IPS-NIHi11 (cell line): ENCODE measurements at places on chromosomes 7 and 10.
A peak's percentile ranks its signal among the peaks of the same experiment; 100 is the strongest.

DNA sequence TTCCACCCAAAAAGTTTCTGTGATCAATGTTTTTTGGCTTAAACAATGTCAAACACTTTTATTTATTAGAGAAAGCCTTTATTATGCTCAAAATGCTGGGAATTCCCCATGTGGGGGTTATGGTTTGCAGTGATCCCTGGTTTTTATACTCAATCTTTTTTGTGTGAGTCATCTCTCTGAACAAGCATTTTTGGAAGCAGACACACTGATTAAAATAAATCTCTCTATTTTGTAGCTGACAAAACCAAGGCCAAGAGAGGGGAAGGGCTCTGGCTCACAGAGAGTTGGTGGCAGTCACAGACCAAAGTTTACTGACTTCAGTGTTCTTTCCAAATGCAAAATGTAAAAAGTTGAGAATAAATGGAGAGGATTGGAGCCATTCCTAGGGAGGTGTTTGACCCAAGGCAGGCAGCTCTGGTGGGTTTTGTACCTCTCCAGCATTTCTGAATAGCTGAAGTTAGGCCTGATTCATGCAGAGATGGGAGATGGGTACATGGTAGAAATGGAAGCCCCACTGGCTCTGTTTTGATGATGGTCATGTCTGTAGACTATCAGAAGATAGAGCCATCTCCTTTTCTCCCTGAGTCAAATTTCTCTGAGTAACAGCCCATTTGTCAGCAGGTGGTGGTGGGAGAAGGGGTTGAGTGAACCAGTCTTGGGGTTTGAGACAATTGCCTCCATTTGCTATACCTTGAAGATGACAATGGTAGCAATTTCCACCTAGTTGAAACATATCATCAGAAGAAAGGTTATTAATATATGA lies 45.4 kb upstream of the NAMPT start:
- DNase-seq = no peak

GRCh38 chr10:52855546-52856325 lies 83.2 kb upstream of the MBL2 start:
- no peak for DNase-seq

DNA sequence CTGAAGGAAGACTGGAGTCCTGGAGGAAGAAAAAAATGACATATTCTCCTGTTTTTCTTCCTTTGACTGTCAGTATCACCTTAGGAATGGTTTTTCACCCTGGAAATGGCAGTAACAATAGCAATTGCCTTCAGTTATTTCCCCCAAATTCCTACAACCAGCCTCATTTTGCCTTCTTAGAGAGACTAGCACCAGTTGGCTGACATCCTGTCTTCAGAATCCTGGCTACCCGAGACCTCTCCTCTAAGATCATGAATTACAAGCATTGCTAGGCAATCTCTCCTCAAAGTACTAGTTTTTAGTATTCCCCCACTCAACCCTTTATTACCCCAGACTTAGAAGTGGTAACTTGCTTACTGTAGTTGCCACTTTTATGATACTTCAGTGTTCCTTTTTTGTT lies 53.4 kb downstream of the TAS2R16 start:
- no peak for DNase-seq

GRCh38 chr10:132194726-132195125 lies 8.0 kb downstream of the DPYSL4 start:
- no peak for DNase-seq

DNA sequence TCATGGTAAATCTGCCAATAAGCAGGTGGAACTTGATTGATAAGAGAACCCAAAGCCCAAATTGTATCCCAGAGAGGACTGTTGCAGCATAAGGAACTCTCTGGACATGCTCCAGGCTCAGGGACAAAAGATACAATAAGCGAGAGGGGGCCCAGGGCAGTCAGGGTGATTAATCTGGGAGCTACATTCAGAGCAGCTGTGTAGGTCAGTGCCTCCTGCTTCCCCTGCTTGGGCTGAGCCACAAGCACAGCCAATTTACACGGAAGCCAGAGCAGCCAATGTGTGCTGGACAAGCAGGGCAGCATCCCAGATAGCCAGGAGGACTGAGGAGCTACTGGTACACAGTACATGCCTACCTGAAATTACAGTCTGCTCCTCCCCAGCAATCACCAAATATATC lies 24.2 kb downstream of the MYPN start:
- no peak for DNase-seq

DNA sequence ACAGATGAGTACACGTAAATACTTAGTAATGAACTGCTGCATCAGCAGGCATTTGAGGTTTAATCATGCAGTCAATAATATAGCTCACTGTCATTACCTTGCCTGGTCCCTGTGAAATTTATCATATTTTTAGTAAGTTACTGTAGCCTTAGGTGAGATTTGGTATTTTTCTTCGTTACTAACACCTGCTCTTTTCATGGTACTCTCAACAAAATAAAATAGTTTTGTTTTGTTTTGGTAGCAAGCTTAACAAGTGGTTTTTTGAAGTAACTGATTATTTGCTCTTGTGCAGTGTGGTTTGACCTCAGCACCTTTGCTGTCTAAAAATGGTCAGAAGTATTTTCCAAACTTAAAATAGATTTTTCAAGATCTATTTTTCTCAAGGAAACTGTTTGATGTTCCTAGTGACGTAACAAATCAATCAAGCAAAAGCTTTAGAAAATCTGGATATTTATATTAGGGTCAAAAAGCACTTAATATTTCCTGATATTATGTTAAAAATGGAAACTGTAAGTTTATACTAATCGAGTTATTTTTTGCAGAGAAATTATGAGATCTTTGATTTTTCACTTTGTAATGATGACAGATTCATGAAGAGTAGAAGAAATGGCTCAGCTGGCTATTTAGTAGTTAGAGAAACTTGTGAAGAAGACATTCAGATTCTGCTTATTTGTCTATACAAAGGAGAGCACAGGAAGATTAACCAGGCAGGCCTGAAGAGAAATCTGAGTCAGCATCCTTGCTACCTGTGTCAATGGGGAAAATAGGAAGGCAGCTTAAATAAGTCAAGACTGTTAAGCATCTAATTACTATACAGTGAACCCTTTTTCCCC lies 21.0 kb upstream of the RPA3 start:
- DNase-seq = no peak

GRCh38 chr10:49593564-49593875 lies 16.6 kb upstream of the SLC18A3 start:
- DNase-seq = no peak

DNA sequence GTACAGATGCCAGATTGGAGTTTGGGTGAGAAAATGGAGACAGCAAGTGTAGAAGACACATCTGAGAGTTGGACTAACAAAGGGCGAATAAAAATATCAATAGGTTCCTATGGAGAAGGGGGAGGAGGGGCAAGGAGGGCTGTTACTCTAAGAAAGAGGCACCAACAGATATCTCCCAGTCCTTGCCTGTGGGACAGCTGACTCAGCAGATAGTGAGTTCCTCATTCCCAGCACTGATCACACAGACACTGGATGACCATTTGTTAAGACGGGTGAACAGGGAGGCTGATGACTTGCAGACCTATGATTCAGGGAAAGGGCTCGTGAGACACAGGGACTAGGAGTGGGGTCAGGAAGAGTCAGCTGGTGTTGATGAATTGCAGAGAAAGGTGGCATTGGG lies 5.7 kb upstream of the PRR15 start:
- DNase-seq = peak; percentile 49

GRCh38 chr10:77313066-77313750 lies 324.4 kb downstream of the KCNMA1 start:
- no peak for DNase-seq

GRCh38 chr10:68598978-68599770 lies 39.0 kb downstream of the TET1 start:
- DNase-seq = peak; percentile 56

GRCh38 chr7:116998567-116999175 lies 45.4 kb downstream of the ST7 start:
- DNase-seq = no peak

GRCh38 chr7:96546426-96546825 lies 163.2 kb downstream of the SEM1 start:
- no peak for DNase-seq

DNA sequence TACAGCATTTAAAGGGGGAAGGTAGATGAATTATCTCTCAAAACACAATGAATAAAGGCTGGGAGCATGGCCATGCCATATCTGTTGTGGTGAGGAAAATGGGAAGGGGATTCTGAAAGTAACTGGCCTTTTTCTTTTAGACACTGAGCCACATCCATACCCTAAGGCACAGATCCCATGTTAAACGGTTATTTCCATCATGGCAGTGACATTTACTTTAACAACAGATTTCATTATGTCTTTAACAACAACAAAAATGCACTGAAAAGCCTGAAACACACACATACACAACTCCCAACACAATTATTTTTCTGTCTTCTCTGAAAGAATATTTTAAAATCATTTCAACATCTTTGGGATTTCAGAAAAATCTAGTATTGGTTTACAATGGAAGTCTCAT lies 176.1 kb upstream of the FZD1 start:
- no peak for DNase-seq

GRCh38 chr10:76436401-76436811 lies 1005.0 kb downstream of the LRMDA start:
- no peak for DNase-seq

GRCh38 chr7:133911724-133912123 lies 215.4 kb upstream of the LRGUK start:
- DNase-seq = no peak

DNA sequence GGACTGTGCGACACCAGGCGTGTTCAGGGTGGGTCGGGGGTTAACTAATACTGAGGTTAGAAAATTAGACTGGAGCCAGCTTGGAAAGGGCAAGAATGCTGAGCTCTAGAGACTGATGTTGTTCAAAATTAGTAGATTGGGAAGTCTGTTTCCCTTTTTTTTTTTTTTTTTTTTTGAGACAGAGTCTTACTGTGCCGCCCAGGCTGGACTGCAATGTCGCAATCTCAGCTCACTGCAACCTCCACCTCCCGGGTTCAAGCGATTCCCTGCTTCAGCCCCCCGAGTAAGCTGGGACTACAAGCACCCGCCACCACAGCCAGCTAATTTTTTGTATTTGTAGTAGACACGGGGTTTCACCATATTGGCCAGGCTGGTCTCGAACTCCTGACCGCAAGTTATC lies 2.7 kb upstream of the CPVL start:
- no peak for DNase-seq

GRCh38 chr7:2821161-2821841 lies 22.8 kb downstream of the GNA12 start:
- DNase-seq = peak; percentile 49

DNA sequence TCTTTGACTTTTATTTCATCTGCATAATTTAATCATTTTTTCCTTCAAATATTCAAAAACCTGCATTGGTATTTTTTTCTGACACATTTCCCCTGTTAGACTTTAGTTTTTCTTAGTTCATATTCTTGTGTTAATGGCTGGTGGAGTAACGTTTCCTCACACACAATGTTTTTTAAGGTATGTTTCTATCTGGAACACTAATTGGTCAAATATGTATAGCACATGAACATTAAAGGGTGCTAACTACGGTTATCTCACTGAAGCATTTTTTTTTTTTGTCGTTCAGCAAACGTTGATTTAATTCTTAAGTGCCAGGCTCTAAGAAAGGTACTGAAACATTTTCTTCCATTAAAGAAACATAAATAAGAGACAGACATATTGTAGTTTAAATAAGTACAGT lies 87.7 kb downstream of the PTPRZ1 start:
- DNase-seq = no peak

GRCh38 chr7:106792233-106792926 lies 72.7 kb upstream of the PIK3CG start:
- DNase-seq = no peak

- DNase-seq = no peak
Measured at GRCh38 chr10:28930514-28931495, 253.5 kb downstream of the BAMBI start.

- DNase-seq = no peak
Measured at GRCh38 chr7:102916881-102917280, 4.1 kb downstream of the LRRC17 start.

- DNase-seq = no peak
Measured at GRCh38 chr7:112135815-112136214, 70.4 kb downstream of the DOCK4 start.

GRCh38 chr10:132136689-132137088 lies 50.1 kb upstream of the DPYSL4 start:
- DNase-seq = no peak

GRCh38 chr10:129589546-129589945 lies 122.5 kb downstream of the MGMT start:
- DNase-seq = no peak

- DNase-seq = no peak
Measured at GRCh38 chr7:29468196-29468595, 95.4 kb upstream of the PRR15 start.

GRCh38 chr7:42414028-42414427 lies 177.0 kb upstream of the GLI3 start:
- DNase-seq = no peak

DNA sequence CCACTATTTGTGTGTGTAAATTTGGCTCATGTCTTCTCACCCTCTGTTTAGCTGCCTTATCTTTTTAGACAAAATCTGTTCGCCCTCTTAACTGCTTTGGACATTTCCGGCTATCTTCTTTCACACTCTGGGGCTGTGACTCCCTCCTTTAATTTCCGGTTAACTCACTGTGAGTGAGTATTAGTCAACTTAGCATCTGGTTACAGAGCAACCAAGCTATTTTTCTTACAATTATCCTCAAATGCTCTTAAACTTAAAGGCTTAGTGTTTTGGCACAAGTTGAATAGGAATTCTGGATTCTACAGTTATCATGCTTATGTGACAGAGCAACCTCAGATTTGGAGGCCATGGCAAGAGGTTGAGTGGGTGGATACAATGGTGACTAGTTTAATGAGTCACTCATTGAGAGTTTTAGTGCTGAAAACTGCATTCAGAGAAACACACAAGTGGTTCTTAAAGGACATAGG lies 177.6 kb upstream of the SEMA3A start:
- DNase-seq = no peak

GRCh38 chr7:38681882-38682281 lies 50.7 kb upstream of the AMPH start:
- DNase-seq = no peak

DNA sequence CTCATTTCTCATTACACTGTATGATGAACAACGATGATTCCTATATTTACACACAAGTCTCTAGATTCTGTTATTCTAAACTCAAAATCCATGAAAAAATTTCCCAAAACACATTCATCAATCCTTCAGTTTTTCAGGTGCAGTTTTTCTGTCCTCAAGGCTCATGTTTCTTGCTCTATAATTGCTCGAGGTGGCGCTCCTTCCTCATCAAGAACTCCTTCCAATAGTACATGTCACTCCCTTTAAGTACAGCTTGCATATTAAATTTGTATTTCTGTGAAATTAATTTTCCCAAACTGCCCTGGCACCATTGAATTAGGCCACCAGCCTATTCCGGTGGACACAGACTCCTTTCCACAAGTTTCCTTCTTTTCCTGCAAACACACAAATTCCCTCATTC lies 188.7 kb upstream of the MINDY3 start:
- no peak for DNase-seq

- no peak for DNase-seq
Measured at GRCh38 chr7:116715077-116715476, 43.1 kb downstream of the MET start.

GRCh38 chr10:49173201-49173772 lies 14.9 kb downstream of the TMEM273 start:
- DNase-seq = no peak

GRCh38 chr7:139487366-139488080 lies 4.0 kb upstream of the KLRG2 start:
- DNase-seq = no peak

GRCh38 chr10:119654540-119654939 lies 3.4 kb downstream of the BAG3 start:
- no peak for DNase-seq
